ENCODE measurements at places on chromosomes 1 and 21.

DNA sequence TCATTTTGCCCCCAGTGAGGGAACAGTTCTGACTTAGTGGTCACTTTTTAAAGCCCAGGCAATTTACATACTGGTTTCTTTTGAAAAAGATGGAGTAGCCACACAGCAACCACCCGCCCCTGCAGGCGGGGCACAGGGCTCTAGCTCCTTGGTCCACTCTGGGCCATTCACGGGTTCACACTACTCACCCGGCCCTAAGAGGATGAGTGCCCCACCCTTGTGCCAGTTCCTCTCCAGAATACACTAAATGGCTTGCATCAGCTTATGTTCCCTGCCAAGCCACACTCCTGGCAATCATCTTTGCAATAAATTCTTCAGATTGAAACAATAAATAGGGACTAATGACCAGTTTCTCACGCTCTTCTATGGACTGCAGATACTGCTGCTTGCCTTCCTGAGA is 15.7 kb upstream of the ATP13A2 start:
- DNase-seq = no peak

DNA sequence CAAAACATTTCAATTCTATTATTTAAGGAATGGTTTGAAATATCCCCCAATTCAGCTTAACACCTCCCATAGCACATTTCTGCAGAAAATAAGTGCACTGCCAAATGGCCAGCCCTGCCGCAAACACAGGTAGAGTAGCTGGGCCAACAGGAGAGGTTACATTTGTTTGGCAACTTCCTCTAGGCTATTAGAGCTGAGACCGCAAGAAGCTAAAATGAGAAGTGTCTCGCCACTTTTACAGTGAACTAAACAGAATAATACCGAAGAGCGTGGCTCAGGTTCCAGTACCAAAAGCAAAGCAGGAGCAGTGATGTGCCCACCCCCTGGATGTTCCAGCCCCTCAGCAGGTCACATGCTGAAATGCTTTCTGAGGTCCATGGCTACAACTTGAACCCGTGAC is 154.5 kb upstream of the PKN2 start:
- no peak for DNase-seq

DNA sequence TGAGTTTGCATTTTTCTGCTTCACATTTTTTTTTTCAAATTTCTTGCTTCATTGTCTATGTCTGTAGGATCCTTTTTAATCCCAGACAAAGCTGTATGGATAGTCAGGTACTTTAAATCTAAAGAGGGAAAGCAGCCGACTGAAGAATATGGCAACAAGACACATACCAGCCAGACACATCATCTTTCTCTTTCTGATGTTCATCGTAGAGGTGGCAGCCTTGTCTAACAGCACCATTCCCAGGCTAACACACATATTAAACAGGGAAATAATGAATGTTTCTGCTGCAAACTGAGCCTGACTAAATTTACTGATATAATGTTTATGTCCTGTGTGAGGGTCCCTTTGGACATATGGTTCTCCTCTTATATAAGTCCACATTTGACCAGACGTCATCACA is 3.7 kb upstream of the TEKT2 start:
- no peak for DNase-seq

DNA sequence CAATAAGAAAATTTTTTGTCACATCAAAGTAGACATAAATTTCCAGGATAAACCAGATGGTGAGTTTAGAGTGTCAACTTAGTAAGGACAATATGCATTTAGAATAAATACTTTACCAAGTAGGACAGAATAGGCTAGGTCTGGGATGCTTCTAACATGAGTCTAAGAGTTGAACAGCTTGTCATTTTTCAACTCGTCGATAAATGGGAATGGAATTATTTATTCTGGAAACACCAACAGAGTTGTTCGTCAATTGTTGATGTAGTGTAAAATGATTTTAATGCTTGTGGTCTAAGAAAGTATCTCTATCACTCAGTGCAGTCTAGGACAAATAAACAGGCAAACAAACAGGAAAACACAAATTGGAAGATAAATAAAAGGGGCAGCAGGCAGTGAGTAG is 358.4 kb upstream of the ST6GALNAC5 start:
- no peak for DNase-seq

DNA sequence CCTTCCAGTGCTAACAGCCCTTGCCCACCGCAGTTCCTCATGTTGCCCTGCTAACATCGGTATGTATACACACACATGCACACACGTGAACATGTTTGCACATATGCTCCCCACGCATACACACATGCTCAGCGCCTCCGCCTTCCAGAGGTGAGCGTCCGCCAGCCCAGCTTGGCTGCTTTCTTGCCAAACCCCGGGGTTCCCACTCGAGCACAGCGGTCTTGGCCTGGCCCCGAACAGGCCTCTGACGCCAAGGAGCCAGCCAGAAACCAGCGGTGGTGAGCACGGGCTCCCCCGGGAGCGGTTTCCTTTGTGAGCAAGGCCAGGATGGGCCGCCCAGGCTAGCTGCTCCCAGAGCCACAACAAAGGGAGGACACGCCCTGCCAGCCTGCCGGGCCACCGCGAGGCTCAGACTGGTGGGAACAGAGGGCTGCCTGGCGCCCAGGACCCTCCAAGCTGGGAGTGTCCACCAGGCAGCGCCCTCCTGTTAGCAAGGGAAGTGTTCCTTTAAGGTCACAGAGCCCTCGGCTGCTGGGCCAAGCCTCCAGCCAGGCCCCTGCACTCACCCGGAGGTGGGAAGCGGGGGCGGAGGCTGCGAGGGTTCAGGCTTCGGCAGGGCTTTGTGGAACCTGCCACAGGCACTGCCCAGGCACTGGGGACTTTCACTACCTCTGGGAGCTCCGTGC is 65.4 kb downstream of the ALPL start:
- DNase-seq = no peak

GRCh38 chr1:28091043-28091781 is 2.8 kb upstream of the EYA3 start:
- DNase-seq = peak; percentile 85

DNA sequence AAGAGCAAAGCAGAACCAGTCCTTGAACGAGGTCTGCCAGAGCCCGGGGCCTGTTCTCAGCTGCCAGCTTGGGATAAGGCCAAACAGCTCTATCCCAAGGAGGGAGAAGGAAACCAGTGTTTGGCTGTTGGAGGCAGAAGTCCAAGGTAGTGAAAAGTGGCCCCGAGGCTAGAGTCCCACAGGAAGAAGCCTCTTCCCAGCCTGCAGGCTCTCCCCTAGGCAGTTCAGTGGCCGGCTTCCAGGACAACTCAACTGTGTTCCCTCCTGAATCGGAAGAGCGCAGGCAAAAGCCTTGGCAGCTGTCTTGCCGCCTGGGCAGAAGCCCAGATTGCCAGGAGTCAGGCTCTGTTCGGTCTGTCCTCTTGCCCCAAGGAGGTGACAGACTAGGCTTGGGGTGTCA is 19.3 kb downstream of the QSOX1 start:
- DNase-seq = no peak

DNA sequence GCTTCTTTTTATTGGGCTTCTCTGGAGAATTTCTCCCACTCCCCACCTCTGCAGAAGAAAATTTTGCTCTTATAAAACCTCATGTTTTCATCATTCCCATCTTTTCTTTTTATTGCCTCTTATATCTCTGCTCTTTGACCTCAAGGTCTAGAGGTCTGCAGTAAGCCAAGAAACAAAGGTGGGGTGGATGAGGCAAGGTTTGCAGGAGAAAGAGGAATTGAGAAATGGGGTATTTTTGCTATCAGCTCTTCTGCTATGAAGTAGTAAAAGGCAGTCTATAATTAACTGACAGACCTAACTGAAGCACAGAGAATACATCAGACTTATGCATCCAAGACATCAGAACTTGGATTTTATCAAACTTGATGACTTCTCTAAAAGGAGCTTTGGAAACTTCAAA is 22.9 kb downstream of the SYT11 start:
- peak; percentile 36 for DNase-seq

GRCh38 chr21:41289431-41289830 is 27.2 kb upstream of the FAM3B start:
- DNase-seq = no peak

DNA sequence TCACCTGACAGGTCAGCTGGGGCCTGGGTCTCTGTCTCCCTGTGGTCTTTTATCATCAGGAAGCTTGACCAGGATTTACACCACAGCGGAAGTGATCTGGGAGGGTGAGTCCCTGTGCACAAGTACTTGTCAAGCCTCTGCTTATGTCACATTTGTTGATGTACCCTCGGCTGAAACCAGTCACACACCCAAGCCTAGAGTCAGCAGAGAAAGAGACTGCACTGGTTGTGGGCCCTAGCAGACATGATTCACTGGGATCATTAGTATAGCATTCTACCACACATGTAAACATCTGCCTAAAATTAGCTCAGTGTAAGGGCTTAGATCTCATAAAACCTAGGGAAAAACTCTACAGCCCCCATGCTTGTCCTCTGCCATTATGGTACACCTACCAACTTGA is 79.3 kb upstream of the LAMC2 start:
- no peak for DNase-seq

DNA sequence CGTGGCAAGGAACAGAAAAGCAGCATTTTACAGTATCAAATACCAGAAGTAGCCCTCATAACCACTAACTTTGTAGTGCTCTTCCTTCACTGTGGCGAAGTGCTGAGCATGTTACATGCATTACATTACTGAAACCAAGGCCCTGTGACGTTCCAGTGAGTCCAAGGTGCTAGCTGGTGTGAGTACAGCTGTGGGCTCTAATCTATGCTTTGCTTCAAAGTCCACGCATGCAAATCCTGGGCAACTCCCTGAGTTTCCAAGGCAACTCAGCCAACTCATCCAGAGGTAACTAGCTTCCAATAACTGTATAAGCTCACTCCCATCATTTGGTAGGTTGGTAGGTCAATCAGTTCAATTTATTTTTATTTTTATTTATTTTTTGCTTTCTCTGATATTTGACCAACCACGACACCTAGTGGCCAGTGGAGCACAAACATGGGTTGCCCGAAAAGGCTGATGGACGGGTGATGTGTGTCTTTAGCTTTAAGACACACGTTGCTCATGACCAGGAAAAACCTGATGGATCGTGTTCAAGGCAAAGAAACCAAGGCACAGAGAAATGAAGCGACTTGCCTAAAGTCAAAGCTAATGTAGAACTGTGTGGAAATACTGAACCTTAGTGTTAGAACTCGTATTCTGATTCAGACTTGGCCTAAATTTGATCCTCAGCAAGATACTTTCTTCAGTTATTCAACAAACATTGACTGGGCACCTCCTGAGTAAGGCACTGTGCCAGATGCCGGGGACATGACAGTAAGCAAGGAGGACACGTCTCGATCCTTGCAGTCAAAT is 73.0 kb downstream of the GNG12 start:
- DNase-seq = peak; percentile 69

DNA sequence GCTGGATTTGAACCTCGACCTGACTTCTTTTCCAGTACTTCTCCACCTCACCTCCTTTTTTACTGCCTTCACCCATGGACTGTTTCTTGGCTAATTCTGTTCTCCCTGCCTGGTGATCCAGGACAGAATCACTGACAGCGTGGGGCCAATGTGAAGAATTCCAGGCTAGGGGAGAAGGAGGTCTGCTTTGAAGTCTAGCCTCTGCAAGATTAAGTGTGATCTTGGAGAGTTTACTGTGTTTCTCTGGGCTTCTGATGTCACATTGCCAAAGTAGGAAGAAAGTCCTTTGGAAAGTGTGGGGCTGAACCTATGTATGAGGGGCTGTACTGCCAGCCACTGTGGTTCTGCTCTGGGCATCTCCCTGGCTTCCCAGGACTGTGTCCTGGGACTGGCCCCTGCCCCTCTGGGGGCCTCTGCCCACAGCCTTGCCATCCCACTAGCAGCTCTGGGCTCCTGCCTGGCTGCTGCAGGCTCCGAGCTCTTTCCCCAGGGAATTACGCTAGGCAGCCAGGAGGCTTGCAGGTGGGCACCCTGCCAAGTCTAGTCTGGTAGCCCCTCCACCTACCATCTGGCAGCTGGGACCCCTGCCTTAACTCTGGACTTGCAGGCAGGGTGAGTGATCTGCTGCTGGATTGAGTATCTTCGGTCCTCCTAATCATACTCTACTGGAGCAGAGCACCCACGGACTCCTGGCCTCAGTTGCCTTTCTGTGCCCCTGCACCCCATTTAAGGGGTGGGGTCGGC is 52.2 kb downstream of the YARS1 start:
- no peak for DNase-seq

DNA sequence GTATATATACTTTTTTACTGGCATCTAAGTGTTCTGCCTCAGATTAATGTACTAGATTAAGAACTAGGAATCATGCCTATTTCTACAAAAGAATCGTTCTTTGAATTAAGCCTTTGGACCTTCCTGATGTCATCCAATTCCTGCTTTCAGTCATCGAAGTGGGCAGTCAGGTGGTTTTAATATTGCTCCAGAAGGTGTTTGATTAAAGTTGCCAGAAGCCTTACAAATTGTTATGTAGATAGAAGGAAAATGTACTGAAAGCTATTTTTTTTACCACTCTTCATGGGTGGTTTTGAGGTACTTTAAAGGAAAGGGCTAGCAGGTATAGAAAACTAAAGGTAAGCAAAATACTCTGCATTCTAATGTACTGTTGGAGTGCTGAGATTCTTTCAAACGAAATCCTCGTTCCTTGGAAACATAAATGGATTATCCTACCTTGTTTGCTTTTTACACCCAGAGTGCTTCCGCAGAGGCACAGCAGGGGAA is 716 bp downstream of the CTBS start:
- DNase-seq = no peak

DNA sequence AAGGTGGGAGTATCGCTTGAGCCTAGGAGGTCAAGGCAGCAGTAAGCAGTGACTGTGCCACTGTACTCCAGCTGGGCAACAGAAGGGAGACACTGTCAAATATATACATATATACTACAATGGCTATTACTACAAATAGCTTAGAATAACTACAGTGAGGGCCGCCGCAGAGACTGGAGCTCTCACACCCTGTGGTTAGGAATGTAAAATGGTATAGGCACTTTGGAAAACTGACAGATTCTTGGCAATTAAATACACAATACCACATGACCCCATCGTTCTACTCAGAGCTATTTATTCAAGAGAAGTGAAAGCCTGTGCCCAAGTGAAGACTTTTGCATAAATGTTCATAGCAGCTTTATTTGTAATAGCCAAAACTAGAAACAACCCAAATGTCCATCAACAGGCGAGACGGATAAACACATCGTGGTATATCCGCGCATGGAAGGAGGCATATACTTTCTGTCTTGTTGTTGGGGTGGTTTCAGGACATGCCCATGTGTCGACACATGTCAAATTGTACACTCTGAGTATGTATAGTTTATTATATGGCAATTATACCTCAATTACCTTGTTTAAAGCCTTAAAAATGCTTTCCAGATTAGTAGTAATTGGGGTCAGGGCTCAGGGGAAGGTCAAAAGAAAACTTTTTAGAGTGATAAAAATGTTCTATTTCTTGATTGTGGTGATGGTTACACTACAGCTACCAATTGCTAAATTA is 123.4 kb downstream of the RIPK4 start:
- DNase-seq = no peak

All from B cell (primary cell).